ENCODE measurements at places on chromosomes 6 and 20.

GRCh38 chr20:63128367-63128766 is 87.6 kb downstream of the YTHDF1 start:
- no peak for DNase-seq

DNA sequence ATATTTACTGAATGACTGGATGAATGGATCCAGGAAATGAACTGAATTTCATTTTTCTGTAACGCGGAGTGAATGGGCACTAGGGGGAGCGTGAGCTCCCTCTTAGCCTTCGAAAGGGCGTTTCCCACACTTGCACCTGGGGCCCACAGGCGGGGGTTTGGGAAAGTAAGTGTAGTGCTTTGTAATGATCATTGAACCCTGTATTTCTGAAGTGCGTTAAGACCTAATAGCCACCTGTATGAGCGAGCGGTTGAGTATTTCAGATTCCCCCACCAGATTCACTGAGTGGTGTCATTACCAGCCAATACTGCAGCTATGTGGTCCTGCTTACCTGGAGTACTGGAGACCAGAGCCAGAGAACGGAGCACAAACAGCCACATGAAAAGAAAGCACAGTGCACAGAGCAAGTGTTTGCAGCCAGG is 10.5 kb downstream of the SYTL3 start:
- peak; percentile 61 for DNase-seq

DNA sequence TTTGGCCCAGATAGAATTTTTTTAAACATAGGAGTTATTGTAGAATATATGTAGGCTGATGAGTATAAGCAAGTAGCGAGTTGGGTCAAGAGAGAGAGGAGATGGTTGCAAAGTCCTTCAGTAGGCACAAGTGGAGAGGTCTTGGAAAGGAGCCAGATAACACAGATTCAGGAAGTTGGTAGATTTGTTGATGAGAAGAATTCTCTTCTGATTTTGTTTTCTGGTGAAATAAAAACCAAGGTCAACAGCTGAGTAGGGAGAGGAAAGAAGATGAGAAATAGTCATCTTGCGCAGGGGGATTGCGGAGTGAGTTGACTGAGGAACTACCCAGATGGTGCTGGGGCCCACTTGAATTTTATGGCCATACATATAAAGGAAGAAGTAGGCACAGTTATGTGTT is 17.4 kb upstream of the CD83 start:
- no peak for DNase-seq

- DNase-seq: no peak
Observed at GRCh38 chr6:138971601-138972000, 16.5 kb downstream of the REPS1 start.

- DNase-seq: no peak
Observed at GRCh38 chr6:156762547-156762946, 14.6 kb upstream of the ARID1B start.
